Cardiac atrium fibroblast (primary cell): ENCODE measurements at places on chromosomes 11 and 22. TPM values are rescaled to one million over a fixed set of nuclear protein-coding genes. Genes with fewer than 3 reads are reported as not detected.

Gene SCGB2A2
- total RNA-seq: not detected in 2 replicates

Gene APOL1
- total RNA-seq: 4.9 and 5.0 TPM in 2 replicates

Gene CNGA4
- not detected in 2 replicates for total RNA-seq

Gene LRRC56
- 0.16 and 1.3 TPM in 2 replicates for total RNA-seq

Gene BTBD18
- not detected in 2 replicates for total RNA-seq

Gene P2RY2
- total RNA-seq: not detected in 2 replicates
